ENCODE measurements at places on chromosomes 12 and 14. TPM values are rescaled to one million over a fixed set of nuclear protein-coding genes. Genes with fewer than 3 reads are reported as not detected.

GRCh38 chr14:66233591-66233990, 252.6 kb upstream of the CCDC196 start:
- no peak for DNase-seq

DNA sequence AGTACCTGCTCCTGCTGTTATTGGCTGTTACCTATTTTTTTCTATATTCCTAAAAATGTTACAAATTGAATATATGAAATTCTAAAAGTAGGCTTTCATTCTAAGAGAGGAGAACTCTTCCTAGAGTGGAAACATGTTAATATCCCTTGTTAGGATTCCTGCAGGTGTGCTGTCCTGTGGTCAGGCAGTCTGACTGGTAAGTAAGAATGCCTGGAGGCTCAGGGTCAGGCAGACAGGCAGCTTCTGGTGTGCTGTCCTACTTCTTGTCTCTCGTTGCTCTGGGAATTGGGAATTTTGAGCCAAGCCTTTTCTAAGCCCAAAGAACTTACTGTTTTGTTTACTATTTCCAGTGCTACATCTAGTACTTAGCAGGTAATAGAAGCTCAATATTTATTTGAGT, 10.3 kb downstream of the PPHLN1 start:
- DNase-seq: no peak

KLRC1 gene
- not detected for polyA plus RNA-seq

GPRC5D gene
- polyA plus RNA-seq: not detected

All from A549 (cell line).